BJ (cell line): ENCODE measurements at places on chromosomes 7 and 10.

DNA sequence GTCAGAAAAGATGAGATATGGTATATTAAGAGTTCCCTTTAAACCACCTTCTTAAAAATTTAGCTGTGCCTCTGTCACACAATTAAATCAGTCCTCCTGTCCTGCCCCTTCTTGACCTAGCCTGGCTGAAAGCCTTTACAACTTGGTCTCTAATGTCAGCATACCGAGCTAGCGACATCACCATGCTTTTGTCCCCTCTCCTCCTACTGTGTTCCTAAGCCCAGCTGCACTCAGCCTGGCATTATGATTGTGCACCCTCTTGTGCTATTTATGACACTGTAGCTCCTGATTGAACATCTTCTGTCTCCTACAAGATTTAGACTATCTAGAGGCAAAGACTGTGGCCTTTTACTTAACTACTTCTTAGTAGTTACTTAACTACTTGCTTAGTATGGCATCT, 29.2 kb downstream of the TDRD1 start:
- DNase-seq = no peak

DNA sequence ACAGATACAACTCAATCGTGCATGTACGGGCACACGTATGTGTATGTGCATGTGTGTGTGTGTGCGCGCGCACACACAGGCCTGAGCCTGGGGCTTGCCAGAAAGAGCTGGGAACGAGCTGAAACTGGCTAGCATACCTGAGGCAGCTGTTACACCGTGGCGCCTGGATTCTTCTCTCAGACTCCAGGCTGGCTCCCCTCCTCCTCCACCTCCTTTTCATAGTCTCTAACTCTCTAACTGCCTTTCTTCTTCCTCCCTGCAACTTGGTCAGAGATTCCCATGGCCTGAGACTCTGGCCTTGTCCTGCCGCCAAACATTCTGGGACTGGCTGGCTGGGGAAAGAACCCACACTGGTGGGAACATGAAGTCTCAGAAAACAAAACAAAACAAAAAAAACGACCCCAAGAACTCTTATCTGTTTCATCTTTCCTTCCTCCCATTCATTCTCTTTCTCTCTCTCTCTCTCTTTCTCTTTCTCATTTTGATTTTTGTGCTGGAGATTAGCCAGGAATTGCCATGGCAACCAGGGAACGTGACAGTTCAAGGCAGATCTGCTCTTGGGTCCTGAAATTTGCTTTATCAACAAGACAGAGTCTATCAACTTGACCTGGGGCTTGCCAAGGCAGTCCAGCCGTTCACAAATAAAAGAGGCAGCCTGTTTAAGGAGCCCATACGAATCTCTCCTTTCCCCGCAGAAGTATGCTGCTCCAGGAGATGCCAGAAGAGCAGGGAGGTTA, 76.8 kb upstream of the SEM1 start:
- DNase-seq = no peak

DNA sequence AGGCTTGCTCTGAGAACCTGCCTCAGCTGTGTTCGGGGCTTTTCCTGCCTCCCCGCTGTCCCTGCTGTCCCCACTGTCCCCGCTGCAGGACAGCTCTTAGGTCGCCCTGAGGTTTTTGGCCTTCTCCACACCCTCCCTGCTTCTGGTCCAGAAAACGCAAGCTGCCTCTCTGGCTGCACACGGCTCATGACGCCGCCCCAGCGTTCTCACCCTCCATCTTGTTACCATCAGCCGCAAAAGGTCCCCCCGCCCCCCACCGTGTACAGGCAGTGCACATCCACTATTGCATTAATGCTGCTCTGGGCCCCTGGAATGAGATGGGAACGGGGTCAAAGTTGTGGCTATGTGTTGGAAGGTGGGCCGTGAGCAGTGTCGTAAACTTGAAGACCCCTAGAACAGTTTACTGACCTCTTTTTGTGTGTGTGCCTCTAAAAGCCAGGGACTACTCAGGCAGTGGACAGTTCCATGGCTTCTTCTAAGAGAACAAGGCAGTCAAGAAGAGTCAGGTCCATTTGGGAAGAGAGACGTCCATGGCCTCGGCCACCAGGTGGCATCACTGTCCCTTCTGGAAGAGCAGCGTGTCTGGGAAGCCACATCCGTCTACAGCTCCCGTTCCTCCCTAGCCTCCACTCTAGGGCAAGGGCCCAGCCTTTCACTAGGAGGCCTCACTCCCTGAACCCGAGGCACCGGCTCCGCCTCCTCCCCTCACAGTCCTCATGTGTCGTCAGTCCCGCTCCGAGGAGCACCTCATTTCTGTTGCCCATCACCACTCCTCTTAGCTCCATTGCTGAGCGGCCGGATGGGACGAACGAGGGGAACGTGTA, 38.5 kb upstream of the MKRN1 start:
- peak; percentile 49 for DNase-seq

DNA sequence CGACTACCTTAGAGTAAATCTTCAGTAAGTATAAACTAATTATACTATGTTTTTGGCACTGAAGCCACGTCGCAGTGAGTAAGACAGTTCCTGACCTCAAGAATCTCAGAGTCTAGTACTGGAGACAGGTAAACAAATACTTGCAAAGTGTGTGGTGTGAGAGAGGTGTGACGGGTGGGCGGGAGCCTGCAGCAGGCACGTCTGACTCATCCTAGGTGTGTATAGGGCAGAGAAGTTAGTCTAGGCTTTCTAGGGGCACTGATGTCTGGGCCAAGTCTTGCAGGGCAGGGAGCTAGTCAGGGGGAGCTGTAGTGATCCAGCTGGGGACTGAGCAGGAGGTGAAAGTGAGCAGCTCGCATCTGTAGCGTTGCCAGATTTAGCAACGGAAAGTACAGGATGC, 35.9 kb upstream of the SFTPD start:
- DNase-seq = no peak

- DNase-seq = no peak
These were observed 5.6 kb upstream of the BPGM start for GRCh38 chr7:134640842-134641715.

DNA sequence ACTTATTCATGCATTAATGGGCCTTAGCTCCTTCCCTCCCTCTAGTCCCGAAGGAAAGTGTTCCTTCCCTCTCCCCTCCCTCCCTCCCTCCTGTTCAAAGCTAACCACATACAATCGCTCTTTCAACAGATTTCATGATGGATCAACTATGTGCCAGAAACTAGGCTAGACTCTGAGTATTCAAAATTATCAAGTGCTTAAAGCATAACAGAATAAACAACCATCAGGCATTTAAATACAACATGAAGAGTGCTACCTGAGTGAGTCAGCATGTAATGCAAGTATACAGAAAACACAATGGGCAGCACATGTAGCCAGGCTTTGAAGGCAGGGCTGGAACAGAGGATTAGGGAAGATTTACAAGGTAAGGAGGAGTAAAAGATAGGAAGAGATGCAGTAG, 11.3 kb downstream of the CHCHD3 start:
- DNase-seq = no peak

GRCh38 chr7:120273476-120273975, 551 bp downstream of the KCND2 start:
- no peak for DNase-seq

- DNase-seq = no peak
These were observed 5.2 kb downstream of the MTG1 start for GRCh38 chr10:133399123-133399601.

- DNase-seq = no peak
These were observed 106.7 kb upstream of the CAV2 start for GRCh38 chr7:116392806-116393205.

- DNase-seq = no peak
These were observed at the start of gene GIMAP2 for GRCh38 chr7:150685219-150686029. TSS of gene GIMAP2 (plus strand) at chr7:150685706. CDS start at chr7:150687060, 1,354 bp downstream.

DNA sequence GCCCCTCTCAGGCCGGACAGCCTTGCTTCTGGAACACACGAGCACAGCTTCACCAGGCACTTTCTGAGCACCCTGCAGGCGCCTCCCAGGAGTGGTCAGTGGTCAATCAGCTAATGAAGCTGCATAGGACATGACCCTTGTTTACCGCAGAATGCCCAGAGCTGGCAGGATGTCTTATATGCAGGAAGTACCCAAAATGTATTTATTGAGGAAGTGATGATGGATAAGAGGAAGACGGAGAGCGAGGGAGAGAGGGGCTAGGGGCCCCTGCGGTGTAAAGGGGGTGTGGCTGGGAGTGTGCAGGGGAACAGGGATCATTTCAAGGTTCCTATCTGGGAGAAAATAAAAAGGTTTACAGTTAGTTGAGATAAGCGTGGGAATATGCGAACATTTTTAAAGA, 3.3 kb downstream of the CYP2E1 start:
- DNase-seq = no peak

GRCh38 chr7:121853307-121853706, 19.7 kb upstream of the PTPRZ1 start:
- DNase-seq = no peak

GRCh38 chr7:100397315-100398081, 24.2 kb downstream of the PILRA start:
- DNase-seq = no peak

GRCh38 chr7:126040114-126041045, 1110.8 kb upstream of the POT1 start:
- no peak for DNase-seq

- DNase-seq = no peak
These were observed 42.0 kb downstream of the SRPK2 start for GRCh38 chr7:105346593-105347322.

GRCh38 chr7:102042016-102042656, 224.7 kb downstream of the CUX1 start:
- no peak for DNase-seq

DNA sequence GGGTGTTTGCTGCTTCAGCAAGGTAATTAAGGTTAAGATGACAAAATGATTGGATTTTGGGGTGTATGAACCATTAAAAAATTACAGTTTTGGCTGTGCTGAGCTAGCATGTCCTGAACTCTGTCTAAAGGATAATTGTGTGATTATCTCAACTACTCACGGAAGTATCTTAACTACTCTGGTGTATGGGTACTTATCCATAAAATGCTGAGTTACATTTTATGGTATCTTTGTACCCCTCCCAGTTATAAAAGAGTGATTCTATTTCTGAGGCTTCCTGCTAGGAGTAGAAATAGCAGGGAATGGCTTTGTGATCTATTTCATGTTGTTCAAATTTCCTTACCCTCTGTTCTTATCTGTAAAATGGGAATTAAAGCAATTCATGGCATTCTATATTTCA, 22.6 kb downstream of the CYP2C18 start:
- DNase-seq = no peak

GRCh38 chr7:81846398-81846797, 76.6 kb upstream of the HGF start:
- peak; percentile 22 for DNase-seq

DNA sequence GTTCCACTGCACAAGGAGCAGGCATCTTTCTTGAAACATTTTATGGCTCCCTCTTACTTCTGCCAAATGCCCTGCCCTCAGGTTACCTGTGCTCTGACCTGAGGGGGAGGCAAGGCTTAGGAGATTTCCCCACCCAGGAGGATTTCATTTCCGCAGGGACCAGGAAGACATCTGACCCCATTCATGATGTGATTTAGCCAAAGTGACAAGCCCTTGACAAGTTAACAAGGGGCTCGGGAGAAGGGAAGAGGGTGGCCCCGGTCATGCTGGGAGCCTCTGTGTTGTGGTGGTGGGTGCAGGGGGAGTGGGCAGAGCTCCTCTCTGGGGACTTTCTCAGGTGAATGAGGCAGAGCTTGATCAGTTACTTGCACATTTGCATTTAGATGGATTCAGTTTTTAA, 18.9 kb downstream of the GIMAP5 start:
- no peak for DNase-seq

DNA sequence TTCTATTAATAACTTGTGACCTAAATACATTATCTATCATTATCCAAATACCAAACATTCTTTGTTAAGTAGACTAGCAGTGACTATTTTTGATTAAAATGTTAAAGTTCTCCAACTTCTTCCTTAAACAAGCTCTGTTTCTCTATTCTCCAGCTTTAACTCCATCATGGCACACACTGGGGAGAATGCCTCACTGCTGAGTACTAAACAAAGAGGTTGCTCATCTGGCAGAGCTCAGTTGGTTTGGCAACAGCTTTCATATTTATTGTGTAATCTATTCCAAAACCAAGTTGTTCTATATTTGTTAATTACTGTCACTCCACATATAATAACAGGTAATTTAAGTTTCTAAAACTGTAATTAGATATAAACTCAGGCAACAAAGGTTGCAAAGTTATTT, 89.6 kb downstream of the USP6NL start:
- DNase-seq = no peak

- no peak for DNase-seq
These were observed 14.0 kb upstream of the SLC18A2 start for GRCh38 chr10:117226813-117227451.

- DNase-seq = no peak
These were observed 76.4 kb downstream of the CALN1 start for GRCh38 chr7:72335561-72336381.

DNA sequence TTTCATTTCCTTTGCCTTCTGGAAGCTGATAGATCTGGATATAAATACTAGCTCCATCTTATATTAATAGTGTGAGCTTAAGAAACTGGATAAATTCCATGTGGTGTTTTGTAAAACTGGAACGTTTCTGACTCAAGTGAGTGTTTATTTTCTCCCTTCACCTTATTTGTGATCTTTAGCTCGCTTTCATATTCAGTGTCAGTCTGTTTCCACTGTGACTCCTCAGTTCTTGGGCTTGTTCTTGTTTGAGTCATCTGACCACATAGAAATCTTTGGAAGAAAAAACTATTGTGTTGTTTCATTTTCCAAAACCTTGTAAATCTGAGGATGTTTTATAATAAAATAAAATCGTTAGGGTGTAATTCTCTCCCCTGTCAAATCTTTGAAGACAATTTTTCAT, 186.4 kb downstream of the POLR1F start:
- no peak for DNase-seq

DNA sequence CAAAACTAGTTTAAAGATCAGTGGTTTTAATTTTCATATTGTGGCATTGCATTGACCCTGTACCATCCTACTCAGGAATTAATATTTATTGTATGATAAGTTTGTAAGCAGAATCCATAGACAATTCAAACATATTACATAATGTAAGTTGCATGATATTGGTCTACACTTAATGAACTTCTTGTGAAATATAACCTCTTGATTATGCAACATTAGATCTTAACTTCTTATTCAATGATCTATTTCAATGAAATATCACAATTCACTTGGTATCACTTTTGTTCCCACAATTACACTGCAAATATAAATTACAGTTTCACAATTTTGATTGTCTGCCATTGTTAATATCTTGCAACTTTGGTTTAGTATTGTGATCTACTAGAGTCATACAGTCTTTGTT, 44.0 kb upstream of the TMEM229A start:
- no peak for DNase-seq

- DNase-seq = no peak
These were observed 9.0 kb downstream of the SPOCK2 start for GRCh38 chr10:72079356-72079755.
